ENCODE measurements at places on chromosomes 6 and 20.

DNA sequence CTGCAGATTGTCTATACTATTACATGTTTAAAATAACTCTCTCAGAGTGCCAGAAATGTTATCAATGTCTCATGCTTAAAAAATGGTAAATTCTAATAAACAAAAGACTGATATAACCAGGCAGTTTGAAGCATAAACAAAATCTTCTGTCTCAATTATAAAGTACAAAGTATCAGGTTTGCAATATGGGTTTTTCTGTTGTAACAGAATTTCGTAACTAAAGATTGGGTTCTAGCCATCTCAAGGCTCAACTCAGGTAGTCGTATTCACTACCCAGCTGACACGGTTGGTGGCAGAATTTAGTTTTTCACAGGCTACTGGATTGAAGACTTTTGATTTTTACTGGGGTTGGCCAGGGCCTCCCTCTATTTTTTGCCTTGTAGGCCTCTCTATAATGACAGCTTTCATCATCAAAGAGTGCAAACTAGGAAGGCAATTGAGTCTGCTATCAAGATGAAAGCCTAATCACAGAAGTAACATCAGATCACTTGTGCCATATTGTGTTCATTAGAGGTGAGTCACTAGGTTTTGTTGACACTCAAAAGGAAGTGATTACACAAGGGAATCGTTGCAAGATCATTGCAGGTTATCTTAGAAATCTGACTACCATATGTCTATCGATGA, 3.6 kb downstream of the CYP39A1 start:
- DNase-seq, result no peak

GRCh38 chr20:11375335-11375734, 542.4 kb upstream of the BTBD3 start:
- no peak for DNase-seq

DNA sequence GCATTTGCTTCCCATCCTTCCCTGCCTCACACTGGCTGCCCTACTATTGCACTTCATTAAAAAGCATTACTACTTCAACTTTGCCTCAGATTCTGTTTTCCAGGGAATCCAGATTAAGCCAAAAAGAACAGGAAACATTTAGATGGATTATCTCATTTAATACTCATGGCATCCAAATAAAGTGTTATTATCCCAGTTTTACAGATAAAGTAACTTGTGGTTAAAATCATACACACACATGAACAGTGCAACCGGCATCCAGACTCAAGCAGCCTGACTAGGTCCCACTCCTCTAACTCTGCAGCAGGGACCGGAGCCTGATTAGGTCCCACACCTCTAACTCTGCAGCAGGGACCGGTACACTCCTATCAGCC, 72.3 kb downstream of the GPR6 start:
- DNase-seq, result no peak

DNA sequence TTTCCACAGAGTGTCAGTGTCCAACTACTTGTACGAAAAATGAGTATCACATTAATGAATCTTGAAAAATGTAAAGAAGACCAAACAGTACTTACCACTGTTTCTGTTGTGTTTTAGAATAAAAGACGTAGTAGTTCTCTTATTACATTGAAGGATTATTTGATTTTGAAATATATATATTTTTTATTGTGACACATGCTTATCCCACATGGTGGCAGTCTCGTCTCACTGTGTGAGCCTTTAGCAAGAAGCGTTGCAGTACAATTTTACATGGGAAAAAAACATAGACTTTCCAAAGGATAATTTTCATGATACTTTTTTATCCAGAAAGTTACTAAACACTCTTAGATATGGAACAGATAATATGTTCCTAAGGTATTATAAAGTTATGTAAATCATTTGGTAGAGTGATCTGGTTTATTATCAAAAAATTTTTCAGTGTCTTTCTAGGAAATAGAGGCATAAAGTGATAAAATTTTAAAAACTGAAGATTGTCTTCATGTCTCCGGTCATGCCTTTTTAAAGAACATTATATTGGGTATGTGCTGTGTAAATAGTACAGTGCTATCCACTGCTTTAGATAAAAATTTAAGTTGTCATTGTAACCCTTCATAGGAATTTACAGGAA, 117.5 kb upstream of the SAMD5 start:
- DNase-seq, result peak; percentile 20

GRCh38 chr6:157989541-157990289, 8.1 kb downstream of the SYNJ2 start:
- peak; percentile 56 for DNase-seq

DNA sequence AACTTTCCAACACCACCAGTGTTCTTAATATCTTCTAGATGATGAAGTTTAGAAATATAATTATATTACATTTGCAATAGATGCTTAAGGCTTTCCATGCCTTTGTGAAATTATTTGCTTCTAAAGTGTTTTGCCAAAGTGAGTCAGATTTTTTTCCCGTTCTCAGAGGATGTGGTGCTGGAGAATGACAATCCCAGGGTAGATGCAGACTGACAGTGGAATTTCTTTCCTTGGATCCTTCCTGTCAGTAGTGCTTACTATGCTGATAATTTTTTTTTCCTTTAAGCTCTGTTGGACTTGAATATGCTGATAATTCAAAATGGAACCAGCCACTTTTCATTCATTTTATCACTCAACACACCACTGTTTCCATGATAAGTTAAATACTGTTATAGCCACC, 59.9 kb upstream of the SOX4 start:
- peak; percentile 17 for DNase-seq

DNA sequence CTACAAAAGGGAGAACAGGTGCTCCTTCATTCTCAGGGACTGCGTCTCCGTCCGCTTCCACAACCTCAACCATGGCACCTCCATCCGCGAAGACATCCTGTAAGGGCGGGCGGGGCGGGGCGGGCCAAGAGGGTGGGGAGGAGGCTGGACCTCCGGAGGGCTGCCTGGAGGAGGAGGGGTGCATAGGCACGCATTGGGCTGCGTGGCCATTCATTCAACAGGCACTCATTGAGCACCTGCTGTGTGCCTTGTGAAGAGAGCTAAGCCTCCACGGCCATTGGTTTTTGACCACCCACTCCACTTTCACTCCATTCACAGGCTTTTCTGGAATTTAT, 435 bp downstream of the ZSWIM3 start:
- DNase-seq, result no peak

GRCh38 chr20:41428285-41428684, 61.7 kb upstream of the EMILIN3 start:
- DNase-seq, result peak; percentile 52

DNA sequence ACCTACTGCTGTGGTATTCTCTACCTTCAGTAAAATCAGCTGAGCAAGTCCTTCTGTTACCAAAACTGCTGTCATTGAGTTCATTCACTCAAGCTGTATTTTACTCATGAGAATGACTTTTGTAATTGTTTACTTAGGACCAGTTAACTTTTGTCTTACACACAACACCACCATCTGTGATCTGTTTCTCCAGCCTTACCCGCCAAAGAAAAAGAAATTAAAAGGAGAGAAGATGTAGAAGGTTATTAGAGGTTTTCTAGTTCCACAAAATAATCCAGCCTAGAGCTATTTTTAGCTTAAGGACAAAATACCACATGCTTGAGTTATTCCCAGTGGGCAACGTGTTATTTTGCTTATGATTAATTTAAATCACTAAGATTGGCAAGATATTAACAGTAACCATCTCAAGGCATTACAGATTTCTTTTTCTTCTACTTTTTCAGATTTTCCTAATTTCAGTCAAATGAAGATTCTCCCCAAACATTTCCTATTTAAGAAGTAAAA, 38.2 kb downstream of the FAM8A1 start:
- DNase-seq, result no peak

GRCh38 chr6:7895125-7895423, 15.5 kb downstream of the TXNDC5 start:
- DNase-seq, result no peak

Data from fibroblast of skin of right quadriceps (primary cell).